ENCODE measurements at places on chromosomes 4 and X.

DNA sequence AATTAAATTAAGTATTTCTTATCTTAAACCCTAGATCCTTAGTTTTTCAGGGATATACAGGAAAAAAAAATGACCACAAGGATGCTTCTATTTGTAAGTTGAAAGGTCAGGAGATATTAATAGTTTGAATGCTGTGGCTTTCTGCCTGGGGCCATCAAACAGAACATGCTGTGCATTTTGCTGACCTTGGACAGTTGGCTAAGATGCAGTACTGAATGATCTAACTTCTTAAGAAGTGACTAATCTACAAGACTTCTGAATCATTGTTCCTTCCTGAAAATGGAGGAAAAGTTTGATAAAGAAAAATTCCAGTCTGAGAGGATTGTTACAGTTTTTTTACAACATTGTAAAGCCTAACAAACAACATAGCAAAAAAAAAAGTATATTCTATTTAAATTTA lies 237.8 kb upstream of the JADE1 start:
- no peak for DNase-seq

DNA sequence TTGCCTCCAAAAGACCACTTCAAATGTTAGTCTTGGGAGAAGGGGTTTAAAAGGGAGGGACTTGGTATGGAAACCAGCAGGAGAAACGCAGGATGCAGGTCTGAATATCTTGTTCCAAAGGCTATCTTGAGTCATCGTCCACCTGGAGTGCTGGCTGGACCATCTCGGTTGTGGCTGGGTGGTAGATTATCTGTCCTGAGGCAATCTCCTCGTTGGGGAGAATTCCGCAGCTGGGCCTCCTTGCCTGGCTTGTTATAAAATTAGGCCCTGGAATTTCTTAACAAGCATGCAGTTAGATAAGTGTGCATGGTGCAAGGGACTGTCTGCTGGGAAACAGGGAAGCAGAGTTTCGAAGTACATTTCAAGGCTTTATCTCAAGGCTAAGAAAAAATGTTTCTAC lies 2045.7 kb upstream of the TENM3 start:
- DNase-seq: no peak

GRCh38 chr4:54498661-54499111 lies 159.1 kb upstream of the KIT start:
- DNase-seq: no peak

- DNase-seq: no peak
Measured at GRCh38 chrX:54178100-54178940, 4.7 kb downstream of the FAM120C start.

DNA sequence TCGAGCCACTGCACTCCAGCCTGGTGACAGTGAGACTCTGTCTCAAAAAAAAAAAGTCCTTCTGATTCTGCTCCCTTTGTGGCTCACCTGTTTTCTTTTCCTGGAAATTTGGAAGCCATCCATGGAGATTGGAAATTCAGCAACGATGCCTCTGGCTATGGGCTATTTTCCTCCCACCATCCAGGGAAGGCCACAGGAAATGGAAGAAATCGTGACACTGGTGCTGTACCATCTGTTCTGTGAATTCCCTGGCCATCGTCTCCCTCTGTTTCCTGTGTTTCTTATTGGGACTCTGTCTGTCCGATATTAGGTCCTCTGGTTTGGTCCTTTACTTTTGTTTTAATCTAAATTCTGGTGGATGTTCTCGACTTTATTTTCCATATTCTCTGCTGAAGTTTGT lies 29.4 kb upstream of the ADRA2C start:
- no peak for DNase-seq

DNA sequence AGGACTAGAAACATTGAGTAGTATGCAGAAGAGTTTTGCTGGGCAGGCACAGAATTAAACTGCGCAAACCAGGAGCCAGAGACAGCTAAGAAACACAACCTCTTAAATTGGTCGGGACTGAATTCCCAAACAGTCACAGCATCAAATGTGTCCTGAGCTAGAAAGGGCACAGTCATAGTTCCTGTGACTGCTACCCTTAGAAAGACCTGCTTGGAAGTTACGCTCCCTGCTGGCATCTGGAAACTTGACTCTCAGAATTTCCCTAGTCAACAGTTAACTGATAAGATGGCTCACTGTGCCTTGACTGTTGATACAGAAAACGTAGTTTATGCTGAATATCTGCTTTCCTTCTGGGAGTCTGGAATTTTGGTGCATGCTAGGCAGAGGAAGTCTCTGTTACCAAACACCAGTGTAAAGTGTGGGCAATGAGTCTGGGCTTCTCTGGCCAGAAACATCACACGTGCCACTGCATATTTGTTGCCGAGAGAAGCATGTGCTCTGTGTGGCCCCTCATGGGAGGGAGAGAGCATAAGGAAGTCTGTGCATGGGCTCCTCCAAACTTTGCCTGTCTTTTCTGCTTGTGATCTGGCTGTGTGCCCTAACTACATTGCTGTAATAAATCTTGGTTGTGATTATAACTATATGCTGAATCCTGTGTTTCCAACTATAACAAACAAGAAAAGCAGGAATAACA lies 11.6 kb upstream of the EOLA2 start:
- DNase-seq: no peak

DNA sequence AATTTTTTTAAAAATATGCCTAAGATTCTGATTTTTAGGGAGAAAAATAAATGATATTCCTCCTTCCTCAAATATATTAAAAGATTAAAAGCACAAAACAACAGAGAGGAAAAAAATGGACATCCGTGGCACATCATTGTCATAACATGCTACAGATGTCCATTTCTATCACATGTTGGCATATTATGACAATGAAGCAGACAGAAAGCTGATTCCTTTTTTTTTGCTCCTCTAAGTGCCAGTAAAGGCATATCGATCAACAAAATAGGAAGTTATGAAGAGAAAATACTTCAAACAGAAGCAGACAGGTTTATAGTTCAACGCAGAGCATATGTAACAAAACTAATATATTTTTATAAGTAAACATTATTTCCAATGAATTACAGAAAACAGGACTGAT lies 11.2 kb downstream of the KLHL8 start:
- no peak for DNase-seq

- no peak for DNase-seq
Measured at GRCh38 chr4:93132631-93133030, 695.9 kb upstream of the ATOH1 start.

- no peak for DNase-seq
Measured at GRCh38 chrX:149074398-149074797, 430.7 kb downstream of the IDS start.

DNA sequence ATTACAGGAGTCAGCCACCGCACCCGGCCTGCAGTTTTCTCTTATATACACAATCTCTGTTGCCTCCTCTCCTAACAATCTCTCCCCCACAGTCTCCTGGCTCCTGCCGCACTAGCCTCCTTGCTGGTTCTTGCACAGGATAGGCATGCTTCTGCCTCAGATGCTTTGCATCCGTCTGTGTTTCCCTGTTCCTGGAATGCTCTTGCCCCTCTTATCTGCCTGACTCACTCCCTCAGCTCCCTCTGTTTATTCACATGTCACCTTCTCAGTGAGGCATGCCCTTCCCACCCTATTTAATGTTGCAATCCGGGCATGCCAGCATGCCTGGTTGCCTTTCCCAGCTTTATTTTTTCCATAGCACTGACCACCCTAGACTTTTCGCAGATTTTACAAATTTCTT lies 161.9 kb downstream of the PHF8 start:
- DNase-seq: no peak

DNA sequence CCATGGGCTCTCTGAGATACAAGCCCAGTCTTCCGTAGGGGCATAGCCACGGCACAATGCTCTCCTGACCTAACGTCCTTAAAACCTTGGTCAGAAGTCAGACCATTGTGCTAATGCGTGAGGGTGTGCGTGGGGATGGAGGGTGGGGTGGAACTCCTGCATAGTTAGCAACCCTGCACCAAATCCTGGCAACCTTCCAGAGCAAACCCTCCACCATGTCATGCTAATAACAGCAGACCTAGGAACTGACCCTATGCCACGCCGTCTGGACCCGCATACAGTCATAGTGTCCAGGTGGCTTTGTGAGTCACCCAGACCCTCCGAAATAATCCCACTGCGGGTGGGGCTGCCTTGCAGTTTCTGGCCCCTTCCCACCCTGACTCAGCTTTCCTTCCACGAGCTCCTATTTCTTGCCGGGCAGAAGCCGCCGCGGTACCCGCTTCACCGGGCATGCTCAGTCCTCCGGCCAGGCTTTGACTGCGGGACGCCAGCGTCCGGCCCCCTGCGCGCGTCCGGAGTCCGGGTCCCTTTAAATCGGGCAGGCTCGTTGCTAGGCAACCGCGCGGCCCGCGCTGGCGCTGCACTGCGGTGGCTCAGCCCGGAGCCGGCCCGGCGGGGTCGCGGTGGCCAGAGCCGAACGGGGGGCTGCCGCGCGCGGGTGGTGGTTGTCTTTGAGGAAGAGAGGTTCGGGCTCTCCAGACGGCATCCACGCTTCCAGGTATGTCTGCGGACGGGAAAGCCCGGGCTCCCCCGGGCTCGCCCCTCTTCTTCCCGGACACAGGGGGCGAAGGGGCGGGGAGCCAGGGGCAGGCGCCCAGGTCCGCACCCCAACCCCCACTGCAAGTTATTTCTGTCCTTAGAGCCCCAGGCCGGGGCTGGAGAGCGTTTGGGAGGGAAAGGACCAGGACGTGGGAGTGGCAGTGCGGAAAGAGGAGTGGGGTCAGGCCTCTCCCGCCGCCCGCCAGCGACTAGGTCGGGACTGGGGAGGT lies at the start of gene CCDC160:
CCDC160 (plus strand) TSS at position 557 of the 989 bp plus-strand sequence. CDS start 7,619 bp downstream, outside the sequence.
- no peak for DNase-seq

DNA sequence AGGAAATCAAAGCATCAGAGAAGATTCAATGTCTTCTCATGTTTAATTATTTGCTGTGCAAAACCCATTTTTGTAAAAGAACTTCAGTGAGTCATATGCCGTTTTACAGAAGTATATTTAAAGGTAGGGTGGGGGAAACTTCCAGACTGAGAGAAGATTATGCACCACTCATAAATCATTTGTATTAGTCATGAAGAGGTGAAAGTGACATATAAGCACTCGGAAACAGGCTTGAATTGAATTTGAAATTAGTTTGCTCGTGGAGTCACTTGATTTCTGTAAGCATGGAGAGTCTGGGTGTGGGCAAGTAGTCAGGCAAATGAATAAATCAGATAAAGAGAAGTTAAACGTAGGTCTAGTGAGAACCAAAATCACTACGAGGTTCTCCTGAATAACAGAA lies 335.1 kb downstream of the ANK2 start:
- no peak for DNase-seq

DNA sequence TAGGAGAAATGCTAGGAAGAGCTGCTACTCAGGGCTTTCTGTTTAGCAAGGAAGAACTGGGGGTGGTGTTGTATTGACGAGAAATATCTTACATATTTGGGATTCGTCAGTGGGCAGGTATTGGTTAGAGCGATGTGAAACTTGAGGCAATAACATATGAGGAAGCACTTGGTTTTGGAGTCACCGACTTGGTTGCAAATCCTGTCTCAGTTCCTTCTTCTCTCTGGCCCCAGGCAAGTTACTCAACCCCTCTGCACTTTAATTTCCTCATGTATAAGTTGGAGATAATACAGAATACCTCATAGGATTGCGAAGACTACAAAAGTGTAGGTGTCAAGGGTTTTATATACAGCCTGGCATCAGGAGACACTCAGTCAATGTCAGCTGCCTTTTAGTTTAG lies 34.1 kb downstream of the GPAT3 start:
- DNase-seq: peak; percentile 15

- DNase-seq: peak; percentile 46
Measured at GRCh38 chr4:72701987-72702819, 133.2 kb upstream of the ADAMTS3 start.

GRCh38 chr4:40403081-40403480 lies 67.9 kb downstream of the CHRNA9 start:
- DNase-seq: no peak

GRCh38 chrX:111662292-111662691 lies 18.7 kb upstream of the ALG13 start:
- no peak for DNase-seq

- no peak for DNase-seq
Measured at GRCh38 chr4:6048537-6048936, 30.3 kb upstream of the C4orf50 start.

- no peak for DNase-seq
Measured at GRCh38 chr4:141246683-141247429, 26.2 kb downstream of the ZNF330 start.

- no peak for DNase-seq
Measured at GRCh38 chr4:168453146-168453545, 27.1 kb downstream of the DDX60L start.

GRCh38 chrX:67105758-67106116 lies 438.1 kb upstream of the AR start:
- no peak for DNase-seq

DNA sequence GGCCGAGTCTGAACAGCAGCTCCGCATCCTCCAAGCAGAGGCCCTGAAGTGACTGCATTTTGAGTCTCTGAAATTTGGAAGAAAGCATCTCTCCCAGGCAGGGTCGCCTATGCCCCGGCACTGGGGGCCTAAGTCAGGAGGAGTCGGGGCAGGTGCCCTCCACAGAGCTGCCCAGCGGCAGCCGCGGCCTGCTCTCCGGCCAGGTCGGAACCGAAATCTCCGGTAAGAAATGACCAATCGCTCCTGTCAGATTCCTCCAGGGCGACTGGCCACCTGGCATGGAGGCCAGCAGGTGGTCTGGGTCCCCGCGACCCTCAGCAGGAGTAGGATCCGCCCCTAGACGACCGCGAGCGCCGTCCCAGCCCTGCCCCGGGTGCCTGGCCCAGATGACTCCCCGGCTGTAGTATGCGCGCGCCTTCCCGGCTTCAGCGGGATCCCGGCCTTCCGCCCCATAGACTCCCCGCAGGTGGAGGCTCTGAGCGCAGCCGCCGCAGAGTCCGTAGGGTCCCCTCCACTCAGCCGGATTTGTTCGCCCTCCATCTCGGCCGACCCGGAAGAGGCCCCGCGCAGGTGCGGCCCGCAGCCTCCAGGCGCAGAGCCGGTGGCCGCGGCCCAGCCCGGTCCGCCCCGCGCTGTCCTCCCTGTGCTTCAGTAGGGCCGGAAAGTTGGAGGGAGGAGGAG lies 1.5 kb downstream of the NKX1-1 start:
- DNase-seq: no peak

GRCh38 chrX:71867680-71868079 lies 43.0 kb upstream of the NHSL2 start:
- no peak for DNase-seq

DNA sequence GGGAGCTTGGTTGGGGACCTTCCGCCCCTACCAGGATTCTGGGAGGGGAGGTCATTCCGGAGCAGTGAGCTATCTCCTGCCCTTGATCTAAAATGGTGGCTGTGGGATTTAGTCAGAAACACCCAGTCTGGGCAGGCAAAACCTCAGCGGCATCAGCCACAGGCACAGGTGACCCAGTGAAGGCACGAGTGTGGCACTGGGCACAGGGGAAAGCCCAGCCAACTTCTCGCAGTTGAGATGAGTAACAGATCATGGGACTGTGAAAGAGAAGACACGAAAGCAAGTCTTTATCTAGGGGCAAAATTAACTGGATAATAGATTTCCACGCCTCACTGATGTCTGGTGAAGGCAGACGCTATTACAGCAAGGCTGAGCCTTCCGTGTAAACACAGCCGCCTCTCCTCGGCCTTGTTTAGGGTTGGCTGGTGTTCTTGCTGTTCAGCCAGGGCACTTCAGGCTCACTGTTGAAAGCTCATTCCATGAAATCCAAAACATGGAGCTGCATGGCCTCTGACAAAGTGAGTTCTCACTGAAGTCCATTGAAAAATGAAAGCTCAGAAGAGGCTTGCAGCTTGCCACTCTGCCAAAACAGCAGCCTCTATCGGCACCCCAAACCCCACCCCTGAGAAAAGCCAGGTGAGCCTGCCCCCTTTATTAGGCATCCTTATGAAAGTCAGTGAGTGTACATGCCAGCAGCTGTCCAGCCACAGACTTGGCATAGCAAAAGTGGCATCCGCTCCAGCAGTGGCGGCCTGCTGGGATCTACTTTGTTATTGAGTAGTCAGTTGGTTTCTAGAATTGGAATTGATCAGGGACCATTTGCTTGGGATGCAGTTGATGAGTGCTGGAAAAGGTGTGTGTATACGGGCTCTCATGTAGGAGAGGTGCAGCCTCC lies 102.3 kb upstream of the MTM1 start:
- DNase-seq: no peak

All from CD4-positive, alpha-beta T cell treated with Interleukin-17A for 1 hour (primary cell).